ENCODE measurements at places on chromosomes 5 and 9.

GRCh38 chr5:3004361-3005080 lies 253.0 kb upstream of the IRX2 start:
- DNase-seq, result no peak

- no peak for DNase-seq
Observed at GRCh38 chr5:118529361-118530144, 458.8 kb downstream of the DTWD2 start.

GRCh38 chr5:53667621-53668020 lies 107.2 kb downstream of the NDUFS4 start:
- DNase-seq, result no peak

DNA sequence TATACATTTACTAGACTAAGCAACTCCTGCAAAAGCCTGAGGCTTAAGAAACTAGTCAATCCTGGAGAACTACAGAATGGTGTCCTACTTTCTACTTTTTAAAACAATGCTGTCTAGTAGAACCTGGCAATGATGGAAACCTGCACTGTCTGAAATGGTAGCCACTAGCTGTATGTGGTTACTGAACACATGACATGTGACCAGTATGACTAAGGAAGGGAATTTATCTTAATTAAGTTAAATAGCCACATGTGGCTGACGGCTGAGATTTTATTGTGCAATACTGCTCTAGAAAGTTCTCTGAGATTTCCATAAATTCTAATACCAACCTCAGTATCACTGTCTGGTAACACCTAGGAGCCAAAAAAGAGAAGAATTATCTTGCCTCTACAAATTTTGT lies 44.9 kb upstream of the RAPGEF6 start:
- peak; percentile 54 for DNase-seq

DNA sequence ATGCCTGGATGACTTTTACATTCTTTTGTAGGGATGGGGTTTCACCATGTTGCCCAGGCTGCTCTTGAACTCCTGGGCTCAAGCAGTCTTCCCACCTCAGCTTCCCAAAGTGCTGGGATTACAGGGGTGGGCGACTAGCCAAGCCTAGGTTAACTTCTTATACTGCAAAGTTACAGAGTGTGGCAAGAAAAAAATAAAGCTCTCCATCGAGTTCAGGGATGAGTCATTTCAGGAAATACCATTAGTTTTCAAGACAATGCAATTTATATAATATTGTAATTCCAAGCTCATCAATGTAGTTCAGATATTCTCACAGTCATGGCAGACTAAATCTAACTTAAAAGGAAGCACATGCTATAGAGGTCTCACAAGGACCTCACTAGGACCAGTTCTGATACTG lies 11.5 kb upstream of the ABO start:
- no peak for DNase-seq

GRCh38 chr5:78919796-78920195 lies 65.3 kb downstream of the ARSB start:
- DNase-seq, result no peak

GRCh38 chr5:617896-618295 lies 5.8 kb downstream of the CEP72 start:
- no peak for DNase-seq

GRCh38 chr9:79615038-79615437 lies 43.3 kb downstream of the TLE4 start:
- DNase-seq, result no peak

GRCh38 chr5:126358525-126358924 lies 64.7 kb upstream of the GRAMD2B start:
- no peak for DNase-seq

DNA sequence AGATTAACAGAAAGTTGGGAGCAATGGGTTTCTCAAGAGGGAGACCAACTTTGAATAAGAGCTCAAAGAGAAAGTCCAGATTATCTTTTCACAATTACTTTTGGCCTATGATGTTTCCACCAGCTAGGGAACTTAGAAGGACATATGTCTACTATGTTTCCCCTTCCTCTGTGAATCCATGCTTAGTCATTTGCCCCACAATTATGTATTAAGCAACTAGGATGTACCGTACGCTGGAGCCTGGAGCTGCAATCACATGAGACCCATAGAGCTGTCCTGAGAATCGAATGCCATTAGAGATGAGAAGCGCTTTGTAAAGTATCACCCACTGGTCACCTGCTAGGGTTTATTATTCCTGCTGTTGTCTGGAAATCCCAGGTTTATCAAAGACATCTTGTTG lies 78.8 kb downstream of the PDE6A start:
- DNase-seq, result no peak

GRCh38 chr5:89071101-89071940 lies 188.3 kb upstream of the MEF2C start:
- DNase-seq, result no peak

DNA sequence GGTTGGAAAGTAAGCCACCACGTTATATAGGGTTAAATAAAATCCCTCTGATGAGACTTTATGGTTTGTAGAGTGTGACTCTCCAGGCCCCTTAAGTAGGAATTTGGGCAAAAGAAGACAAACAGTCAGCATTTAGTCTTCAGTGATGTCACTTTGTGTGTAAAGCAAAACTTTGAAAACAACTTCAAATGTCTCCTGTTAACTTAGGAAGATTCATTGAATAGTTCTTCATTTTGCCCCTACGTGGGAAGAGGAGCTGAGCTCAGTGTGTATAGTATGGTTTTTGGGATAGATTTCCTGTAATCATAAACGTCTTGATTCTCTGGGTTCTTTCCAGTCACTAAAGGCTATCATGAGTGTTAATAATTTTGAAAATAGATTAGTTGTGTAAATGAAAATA lies 101.3 kb downstream of the GADD45G start:
- DNase-seq, result no peak

- DNase-seq, result no peak
Observed at GRCh38 chr5:14775857-14776256, 95.7 kb downstream of the ANKH start.

GRCh38 chr9:33144551-33144950 lies 22.6 kb downstream of the B4GALT1 start:
- DNase-seq, result no peak

- no peak for DNase-seq
Observed at GRCh38 chr9:38423973-38424843, at the start of gene IGFBPL1. IGFBPL1 (minus strand) TSS chr9:38424454; CDS start chr9:38424424, 30 bp downstream.

DNA sequence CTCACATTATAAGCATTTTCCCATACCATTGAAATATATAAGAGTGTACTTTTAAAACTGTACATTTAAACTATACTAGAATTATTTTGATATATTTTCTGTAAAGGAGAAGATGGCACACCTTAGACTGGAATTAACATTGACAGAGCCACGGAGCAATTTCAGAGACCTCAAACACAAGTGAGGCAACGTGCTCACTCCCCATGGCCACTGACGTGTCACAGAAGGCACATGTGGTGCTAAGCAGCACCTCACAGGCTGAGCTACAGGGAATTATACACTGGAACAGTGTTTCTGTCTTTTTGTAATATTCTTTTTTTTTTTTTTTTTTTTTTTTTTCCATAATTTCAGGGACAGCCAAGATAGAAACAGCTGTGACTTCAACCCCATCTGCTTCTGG lies 66.5 kb downstream of the NUP214 start:
- no peak for DNase-seq

DNA sequence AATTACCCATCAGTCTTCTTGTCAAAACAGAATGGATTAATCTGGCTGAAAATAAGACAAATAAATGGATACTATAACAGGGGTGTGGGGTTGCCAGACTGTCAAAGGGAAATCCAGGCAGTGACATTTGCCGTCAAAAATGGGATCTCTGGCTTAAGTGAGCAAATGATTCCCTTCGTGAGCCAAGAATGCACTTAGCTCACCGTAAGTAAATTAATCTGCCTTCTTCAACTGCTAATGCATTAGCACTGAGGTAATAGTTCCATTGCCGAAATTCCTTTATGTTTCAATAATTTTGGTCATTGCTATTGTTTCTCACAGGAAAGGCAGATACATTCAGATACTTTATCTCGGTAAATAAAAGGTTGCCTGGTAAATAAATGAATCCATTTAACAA lies 377.8 kb downstream of the KIAA0825 start:
- DNase-seq, result no peak

DNA sequence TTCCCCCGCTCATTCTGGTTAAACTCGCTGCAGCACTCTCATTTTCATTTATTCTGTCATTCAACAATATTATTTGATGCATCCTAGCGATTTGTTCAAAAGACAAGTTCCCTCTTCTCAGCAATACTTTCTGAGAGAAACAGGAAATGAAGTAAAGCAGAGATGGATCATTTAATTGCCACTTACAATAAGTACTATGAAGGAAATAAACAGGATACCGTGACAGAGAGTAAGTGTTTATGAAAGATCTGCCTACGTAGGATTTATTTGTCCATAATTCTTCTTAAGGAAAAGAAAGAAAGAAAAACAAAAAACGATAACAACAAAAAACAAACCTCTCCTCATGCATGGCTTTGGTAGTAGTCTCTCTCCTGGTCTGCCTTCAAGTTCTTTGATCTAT lies 406.8 kb upstream of the ZNF608 start:
- DNase-seq, result no peak

DNA sequence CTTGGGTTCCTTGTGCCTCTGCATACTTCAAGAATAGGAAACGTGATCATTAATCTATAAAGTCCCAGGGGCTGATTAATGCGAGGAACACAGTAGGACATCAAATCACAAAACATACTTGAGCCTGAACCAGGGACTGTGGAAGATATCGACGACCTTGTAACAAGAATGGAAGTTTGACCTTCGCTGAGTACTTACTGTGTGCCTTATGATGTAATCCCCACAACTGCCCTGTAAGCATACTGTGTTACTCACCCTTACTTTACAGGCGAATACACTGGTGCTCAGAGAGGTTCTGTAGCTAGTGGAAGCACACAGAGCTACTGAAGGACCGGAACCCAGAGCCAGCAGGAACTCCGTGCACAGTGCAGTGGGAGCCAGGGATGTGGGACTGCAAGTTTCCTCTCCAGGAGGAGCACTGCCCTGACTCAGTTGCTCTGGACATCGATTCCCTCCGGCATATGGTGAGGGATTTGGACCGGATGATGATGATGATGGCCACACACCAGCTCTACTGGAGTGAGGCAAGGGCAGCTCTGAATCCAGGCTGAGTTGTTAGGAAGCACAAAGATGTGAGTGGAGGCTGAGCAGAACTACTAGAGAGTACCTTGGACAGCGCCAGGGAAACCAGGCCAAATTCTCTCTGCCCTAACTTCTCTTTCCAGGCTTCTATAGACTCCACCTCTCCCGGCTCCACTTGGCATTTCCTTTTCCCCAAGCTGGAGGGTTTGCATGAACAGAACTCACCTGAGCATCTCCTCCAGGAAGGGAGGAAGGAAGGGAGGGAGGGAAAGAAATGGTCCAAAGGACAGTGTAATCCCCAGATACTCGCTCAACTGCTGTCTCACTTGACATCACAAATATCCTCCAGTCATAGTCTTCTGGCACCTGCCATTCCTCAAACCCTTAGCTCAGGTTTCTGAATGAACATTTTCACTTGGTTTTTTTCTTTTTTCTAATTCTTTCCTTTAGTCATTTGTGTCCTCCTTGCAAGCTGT lies 1.5 kb upstream of the GABBR2 start:
- no peak for DNase-seq

DNA sequence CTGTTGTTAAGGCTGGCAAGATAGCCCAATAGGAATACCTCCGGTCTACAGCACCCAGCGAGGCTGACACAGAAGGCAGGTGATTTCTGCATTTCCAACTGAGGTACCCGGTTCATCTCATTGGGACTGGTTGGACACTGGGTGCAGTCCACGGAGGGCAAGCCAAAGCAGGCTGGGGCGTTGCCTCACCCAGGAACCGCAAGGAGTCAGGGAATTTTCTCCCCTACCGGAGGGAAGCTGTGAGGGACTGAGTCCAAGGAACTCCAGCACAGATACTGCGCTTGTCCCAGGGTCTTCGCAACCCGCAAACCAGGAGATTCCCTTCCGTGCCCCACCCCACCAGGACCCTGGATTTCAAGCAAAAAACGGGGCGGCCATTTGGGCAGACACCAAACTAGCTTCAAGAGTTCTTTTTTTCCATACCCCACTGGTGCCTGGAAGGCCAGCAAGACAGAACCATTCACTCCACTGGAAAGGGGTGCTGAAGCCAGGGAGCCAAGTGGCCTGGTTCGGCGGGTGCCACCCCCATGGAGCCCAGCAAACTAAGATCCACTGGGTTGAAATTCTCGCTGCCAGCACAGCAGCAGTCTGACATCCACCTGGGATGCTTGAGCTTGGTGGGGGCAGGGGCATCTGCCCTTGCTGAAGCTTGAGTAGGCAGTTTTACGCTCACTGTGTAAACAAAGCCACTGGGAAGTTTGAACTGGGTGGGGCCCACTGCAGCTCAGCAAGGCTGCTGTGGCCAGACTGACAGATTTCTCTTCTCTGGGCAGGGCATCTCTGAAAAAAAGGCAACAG lies 647.2 kb downstream of the BNC2 start:
- no peak for DNase-seq

DNA sequence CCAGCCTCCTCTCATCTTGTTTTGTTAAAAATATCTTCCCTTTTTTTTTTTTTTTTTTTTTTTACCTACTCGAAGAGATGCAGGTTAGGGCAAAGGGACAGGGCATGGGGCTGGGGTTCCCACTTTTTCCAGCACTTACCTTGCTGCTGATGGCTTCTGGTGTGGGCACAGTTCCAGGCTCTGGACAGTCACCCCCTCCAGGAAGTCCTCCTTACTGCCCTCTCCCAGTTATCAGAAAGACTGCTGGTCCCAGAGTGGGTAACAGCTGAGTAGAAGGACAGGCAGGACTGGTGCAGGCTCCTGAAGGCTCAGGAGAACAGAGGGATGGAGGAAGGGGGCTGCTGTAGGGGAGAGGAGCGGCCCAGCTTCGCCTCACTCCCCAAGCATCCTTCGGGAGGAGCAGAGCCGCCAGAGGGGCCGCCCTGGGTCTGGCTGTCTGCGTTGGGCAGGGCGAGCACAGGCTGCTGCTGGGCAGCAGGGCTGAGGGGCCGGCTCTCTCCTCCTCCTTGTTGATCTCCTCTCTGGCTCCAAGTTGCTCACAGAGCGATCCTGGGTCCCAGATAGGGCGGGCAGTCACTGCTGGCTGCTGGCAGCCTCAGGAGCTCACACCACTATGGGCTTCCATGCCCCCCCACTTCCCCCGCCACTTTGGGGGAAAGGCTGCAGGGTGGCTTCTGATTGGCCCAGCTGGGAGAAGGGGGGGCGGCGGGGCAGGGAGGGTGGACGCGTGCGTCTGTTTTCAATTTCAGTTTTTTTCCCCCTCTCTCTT lies at the start of gene PDGFRB:
Gene PDGFRB, minus strand, starts transcription at position 588 of the 769 bp plus-strand sequence. CDS start 18,798 bp downstream, outside the sequence.
- no peak for DNase-seq

- no peak for DNase-seq
Observed at GRCh38 chr5:32319392-32319791, 6.7 kb upstream of the MTMR12 start.

GRCh38 chr5:54743997-54744788 lies 226.6 kb downstream of the SNX18 start:
- peak; percentile 97 for DNase-seq

GRCh38 chr9:93064392-93065134 lies 6.1 kb downstream of the SUSD3 start:
- no peak for DNase-seq

- no peak for DNase-seq
Observed at GRCh38 chr9:89879276-89879675, 274.5 kb downstream of the GADD45G start.

GRCh38 chr5:122306461-122306860 lies 5.6 kb upstream of the SNCAIP start:
- no peak for DNase-seq

GRCh38 chr9:107158321-107158720 lies 124.8 kb upstream of the RAD23B start:
- no peak for DNase-seq

GRCh38 chr9:130866474-130866965 lies 30.1 kb downstream of the QRFP start:
- DNase-seq, result peak; percentile 44

- DNase-seq, result peak; percentile 95
Observed at GRCh38 chr5:149406203-149406978, 27.3 kb upstream of the IL17B start.

Measured in GM04503 (cell line).